MCF 10A (cell line): ENCODE measurements at places on chromosomes 13 and 19. TPM values are rescaled to one million over a fixed set of nuclear protein-coding genes. Genes with fewer than 3 reads are reported as not detected.

DNA sequence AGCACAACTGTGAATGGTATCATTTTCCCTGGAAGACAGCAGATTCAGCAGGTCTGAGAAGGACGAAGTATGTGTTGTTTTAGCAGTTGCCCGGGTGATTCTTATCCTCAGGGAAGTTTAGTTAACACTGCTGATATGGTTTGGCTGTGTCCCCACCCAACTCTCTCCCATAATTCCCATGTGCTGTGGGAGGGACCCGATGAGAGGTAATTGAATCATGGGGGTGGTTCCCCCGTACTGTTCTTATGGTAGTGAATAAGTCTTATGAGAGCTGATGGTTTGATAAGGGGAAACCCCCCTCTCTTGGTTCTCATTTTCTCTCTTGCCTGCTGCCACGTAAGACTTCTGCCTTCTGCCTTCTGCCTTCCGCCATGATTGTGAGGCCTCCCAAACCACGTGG lies 81.0 kb upstream of the UBAC2 start:
- no peak for DNase-seq

- DNase-seq, result peak; percentile 9
Measured at GRCh38 chr13:49625392-49626079, 2.8 kb upstream of the ARL11 start.

GRCh38 chr19:11378319-11379189 lies 4.1 kb downstream of the SWSAP1 start:
- peak; percentile 88 for DNase-seq

The SIGLEC12 gene
- total RNA-seq, result not detected in 2 replicates

DNA sequence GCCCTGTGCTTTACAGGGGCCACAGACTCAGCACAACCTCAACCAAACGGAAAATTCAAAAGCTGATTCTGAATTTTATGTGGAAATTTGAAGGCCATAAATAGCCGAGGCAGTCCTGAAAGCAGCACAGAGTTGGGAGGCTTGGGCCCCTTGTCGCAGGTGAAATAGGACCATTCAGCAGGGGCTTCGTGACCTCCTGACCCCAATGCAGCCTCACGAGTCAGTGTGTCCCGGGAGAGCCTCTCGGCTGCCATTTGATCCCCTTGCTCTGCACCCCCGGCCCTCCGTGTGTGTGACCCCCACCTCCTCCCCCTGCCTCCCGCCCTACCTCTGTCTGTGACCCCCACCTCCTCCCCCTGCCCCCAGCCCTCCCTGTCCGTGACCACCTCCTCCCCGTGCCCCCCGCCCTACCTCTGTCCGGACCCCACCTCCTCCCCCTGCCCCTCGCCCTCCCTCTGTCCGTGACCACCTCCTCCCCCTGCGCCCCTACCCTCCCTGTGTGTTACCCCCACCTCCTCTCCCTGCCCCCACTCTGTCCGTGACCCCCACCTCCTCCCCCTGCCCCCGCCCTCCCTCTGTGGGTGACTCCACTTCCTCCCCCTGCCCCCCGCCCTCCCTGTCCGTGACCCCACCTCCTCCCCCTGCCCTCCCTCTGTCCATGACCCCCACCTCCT lies 41.7 kb upstream of the TFDP1 start:
- DNase-seq, result no peak

- no peak for DNase-seq
Measured at GRCh38 chr19:498511-498891, 2.2 kb downstream of the MADCAM1 start.

GRCh38 chr13:101393140-101393539 lies 23.2 kb downstream of the NALCN start:
- no peak for DNase-seq

The KLK2 gene
- total RNA-seq, result not detected in 2 replicates

DNA sequence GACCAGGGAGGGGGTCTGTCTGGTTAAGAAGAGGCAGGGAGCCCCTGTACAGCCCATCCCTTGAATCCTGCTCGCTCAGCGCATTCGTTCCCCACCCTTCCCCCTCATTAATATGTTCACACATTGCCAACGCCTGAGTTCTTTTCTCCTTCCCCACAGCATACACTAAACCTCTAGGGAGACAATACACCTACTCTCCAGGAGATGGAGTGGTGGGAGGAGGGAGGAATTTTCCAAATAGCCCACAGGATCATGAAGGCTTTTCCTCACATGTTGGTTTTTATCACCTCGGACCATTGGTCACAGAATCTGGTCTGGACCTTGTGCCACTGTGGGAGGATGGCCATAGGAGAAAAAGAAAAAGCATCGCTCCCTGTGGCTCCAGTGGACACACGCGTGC lies 294.9 kb downstream of the SHISA2 start:
- no peak for DNase-seq

DNA sequence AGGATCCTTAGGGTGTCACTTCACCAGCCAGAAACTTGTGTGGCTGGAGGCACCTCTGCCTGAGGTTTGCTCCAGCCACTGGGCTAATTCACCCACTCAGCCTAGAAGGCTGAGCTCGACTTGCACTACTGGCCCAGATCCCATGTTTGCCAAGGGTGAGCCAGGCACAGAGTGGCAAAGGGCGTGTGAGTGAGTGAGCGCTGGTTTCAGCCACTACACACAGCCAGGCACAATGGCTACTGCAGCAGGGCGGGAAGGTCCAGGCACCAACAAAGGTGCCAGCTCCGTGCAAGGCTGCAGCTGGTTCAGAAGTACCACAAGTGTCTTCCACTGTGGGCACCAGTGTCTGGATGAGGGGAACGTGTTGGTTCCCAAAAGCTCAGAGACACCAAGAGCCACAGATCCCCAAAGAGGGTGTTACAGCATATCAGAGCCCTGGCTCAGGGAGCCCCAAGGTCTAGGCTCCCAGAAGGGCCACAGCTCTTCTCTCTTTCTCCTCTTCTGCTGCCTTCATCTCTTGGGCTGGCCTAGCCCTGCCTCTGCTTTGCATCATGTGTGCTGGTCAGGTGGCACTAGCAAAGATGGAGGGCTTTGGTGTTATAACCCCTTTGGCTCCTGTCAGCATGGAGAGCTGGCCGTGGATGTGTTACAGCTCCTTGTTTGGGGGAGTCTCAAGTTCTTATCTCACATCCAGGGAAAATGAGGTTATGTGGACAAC lies 736.3 kb upstream of the KLHL1 start:
- DNase-seq, result no peak

GRCh38 chr19:41456342-41456918 lies 13.5 kb downstream of the ERICH4 start:
- peak; percentile 20 for DNase-seq

The CAPS gene
- 7.3 and 8.5 TPM in 2 replicates for total RNA-seq

GRCh38 chr13:38624822-38625221 lies 62.1 kb upstream of the FREM2 start:
- DNase-seq, result no peak

DNA sequence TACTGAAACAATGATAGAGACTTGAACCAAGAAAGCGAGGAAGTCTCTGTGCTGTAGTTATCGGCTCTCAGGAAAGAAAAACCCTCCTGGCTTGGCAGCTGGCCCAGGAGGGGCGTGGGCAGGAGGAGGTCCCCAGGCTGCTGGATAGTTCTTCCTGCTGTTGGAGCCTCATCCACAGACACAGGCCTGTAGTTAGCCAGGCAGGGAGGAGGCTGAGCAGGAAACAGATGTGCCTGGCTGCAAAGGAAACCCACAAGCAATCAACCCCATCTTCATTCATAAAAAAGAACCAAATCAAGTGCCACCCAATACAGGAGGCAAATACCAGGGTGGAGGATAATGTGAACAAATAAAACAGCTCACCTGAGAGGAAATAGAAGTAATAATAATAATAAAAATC lies 86.2 kb downstream of the IRS2 start:
- DNase-seq, result peak; percentile 74

The HSH2D gene
- total RNA-seq, result 0.49 TPM in 1 of 2 replicates, not detected in the other

DNA sequence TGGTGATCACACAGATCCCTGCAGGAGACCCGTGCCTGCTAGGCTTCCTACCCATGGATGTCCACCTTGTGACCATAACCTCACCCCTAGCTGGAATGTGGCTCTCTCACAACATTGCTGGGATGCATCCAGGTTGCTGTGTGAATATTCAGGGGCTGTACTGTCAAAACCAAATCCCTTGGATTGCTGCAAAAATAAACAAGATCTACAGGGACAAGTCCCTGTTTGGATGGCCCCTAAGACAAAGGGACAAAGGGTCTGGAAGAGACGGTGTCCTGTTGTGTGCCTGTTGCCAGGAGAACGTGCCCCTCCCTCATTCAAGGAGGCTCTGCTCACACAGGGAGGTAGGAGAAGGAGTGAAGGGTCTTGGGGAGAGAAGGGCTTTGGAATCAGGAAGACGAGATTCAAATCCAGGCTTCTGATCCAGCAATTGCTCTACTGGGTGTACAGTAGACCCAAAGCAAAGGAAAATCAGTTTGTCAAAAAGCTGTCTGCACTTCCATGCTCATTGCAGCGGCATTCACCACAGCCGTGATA lies 89.2 kb upstream of the WASF3 start:
- DNase-seq, result no peak

DNA sequence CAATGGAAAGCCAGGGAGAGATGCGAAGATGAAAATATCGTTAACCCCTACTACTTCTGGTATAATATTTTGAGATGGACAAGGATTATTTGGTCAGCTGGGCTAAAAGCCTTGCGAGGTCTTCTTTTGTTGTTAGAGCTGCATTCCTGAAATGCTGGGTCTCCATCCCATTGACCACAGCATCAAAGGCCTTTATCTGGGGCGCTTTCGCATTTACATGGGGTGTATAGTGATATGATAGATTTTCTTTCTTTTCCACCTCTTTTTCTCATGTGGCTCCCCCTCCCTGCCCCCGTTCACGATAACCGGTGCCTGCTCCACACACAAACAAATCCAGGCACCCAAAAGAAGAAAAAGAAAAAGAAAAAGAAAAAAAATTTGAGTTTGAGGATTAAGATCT lies 77.5 kb downstream of the ZNF536 start:
- DNase-seq, result no peak

DNA sequence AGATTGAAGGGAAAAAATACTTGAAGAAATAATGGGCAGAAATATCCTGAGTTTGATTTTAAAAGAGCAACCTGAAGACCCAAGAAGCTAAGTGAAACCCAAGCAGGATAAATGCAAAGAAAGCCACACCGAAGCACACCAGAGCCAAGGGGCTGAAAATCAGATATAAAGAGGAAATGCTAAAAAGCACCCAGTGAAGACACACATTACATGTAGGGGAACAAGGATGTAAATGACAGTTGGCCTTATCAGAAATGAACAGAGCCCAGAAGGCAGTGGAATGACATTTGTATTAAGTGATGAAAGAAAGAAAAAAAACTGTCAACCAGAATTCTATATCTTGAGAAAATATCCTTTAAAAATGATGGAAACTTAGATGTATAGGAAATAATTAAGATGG lies 139.1 kb downstream of the SLC7A1 start:
- no peak for DNase-seq

DNA sequence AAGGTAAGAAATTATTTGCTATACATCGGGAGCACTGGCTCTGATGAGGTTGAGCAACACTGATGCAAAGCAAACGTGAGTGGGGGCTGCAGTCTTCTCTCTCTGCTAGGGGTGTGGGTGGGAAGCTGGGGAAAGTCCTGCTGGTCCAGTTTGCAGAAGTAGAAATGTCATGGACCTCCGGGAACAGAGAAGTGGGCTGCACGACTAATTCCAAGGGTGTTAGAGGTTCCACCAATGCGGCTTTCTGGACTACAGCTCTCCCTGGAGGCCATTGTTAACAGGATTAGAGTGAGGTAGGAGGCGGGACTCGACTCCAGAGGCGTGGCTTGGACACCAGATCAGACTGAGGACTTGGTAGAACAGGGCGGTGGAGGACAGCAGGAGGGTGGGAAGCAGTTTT lies 5.7 kb upstream of the FBXO27 start:
- peak; percentile 68 for DNase-seq

DNA sequence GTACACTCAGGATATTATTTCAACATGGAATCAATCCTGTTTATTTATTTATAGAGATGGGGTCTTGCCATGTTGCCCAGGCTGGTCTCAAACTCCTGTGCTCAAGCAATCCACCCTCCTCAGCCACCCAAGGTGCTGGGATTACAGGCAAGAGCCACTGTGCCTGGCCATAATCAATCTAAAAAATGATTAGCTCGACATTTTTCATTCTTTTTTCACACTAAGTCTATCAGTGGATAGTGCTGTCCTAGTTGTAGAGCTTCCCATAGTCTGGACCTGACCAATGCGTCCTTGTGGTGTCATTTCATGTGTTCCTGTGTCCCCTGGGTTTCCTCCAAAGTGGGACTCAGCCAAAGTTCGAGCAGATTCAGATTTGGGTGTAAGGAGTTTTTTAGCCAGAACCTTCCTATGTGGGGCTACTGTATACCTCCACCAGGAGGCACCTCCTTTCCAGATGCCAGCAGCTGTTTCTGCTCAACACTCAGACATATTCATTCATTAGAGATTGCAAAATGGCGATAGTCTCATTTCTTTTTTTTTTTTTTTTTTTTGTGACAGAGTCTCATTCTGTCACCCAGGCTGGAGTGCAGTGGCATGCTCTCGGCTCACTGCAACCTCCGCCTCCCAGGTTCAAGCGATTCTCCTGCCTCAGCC lies 61.1 kb downstream of the MAP4K1 start:
- peak; percentile 34 for DNase-seq

The SYNGR4 gene
- total RNA-seq, result not detected in 2 replicates

GRCh38 chr13:20301015-20301402 lies 68.9 kb upstream of the GJB6 start:
- DNase-seq, result no peak

DNA sequence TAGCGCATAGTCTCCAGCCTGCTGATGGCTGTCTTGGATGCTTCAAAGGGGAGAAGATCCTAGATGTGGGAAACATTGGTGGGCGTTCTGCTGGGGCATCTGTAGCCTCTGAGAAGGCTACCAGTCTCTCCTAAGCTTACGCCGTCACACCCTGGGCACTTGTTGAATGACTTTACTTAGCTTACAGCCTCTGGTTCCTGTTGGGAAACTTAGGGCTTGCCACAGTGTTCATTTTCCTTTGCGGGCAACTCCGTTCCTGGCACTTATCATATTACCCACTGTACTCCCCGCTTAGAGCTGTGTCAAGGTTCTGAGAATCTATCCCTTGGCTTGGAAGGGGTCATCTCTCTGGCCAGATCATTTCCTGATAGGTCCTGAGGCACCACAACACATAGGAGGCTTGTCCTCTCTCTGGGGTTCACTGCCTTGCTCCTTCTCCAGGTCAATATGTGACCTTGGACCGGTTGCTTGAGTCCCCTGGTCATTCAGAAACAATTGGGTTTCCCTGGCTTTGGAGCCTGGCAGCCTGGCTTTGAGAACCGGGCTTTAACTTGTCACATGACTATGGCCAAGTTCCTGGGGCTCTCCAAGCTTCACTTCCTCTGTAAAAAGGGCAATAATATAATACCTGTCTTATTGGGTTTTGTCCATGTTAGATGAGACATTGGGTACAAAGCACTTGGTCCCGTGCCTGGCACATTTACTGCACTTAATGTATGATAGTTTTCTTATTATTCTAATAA lies 20.5 kb upstream of the ALOX5AP start:
- no peak for DNase-seq

- no peak for DNase-seq
Measured at GRCh38 chr19:29988351-29988750, 46.3 kb downstream of the URI1 start.
